GM23248 (cell line): ENCODE measurements at places on chromosomes 1 and 21. TPM values are rescaled to one million over a fixed set of nuclear protein-coding genes. Genes with fewer than 3 reads are reported as not detected.

Gene FCRLB
- polyA plus RNA-seq, result 9.4 and 10.1 TPM in 2 replicates

Gene OR2G3
- not detected in 2 replicates for polyA plus RNA-seq

Gene CCDC24
- 4.3 and 5.3 TPM in 2 replicates for polyA plus RNA-seq

Gene ZBTB21
- polyA plus RNA-seq, result 9.1 and 10.7 TPM in 2 replicates

Gene RAVER2
- 0.63 and 0.71 TPM in 2 replicates for polyA plus RNA-seq

Gene NR5A2
- polyA plus RNA-seq, result 0.06 TPM in 1 of 2 replicates, not detected in the other

Gene CALML6
- not detected in 2 replicates for polyA plus RNA-seq

Gene SPATA21
- not detected in 2 replicates for polyA plus RNA-seq
